ENCODE measurements at places on chromosomes 3 and 15.

- no peak for DNase-seq
Observed at GRCh38 chr15:93331545-93332167, 242.6 kb upstream of the RGMA start.

- DNase-seq = no peak
Observed at GRCh38 chr3:190258634-190259033, 63.6 kb downstream of the CLDN1 start.

GRCh38 chr3:106255870-106256248, 387.0 kb upstream of the CBLB start:
- DNase-seq = no peak

DNA sequence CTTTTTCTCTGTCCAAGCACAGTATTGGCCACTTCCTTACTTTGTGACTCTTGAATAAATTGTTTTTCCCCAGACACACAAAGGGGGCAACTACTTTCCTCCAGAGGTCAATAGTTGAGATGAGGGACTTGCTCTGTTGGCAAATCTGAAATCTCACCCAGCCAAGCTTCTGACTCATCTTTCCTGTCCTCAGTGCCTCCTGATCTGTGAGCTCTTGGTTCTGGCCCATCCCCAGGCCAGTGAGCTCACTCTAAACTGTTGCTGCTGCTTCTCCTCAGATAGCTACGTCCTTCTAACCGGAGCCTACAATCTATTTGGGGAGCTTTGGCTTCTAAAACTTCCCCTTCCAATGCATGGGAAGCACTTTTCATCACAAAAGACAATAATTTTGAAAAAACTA, 50.0 kb upstream of the NMD3 start:
- DNase-seq = no peak

GRCh38 chr3:109045271-109046040, 72.5 kb downstream of the MORC1 start:
- DNase-seq = no peak

DNA sequence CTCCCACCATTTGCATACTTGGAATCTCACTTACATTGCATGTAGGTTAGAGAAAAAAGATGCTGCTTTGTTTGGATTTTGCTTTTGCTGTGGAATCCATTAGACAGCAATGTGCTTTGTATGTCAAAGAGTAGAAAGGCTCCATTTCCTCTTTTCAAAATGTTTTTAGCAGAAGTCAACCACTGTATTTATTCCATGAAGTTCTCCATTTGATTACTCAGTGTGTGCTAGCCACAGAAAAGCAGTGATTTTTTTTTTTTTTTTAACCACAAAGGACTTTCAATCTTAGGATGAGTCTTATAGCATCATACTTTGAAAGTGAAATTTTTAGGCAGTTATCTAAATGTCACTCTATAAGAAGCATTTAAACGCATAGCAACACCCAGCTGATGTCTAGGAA, 285.0 kb upstream of the ADAMTS9 start:
- DNase-seq = no peak
